ENCODE measurements at places on chromosomes 16 and 17.

- no peak for DNase-seq
These were observed 64.1 kb downstream of the ZFHX3 start for GRCh38 chr16:72983728-72984350.

DNA sequence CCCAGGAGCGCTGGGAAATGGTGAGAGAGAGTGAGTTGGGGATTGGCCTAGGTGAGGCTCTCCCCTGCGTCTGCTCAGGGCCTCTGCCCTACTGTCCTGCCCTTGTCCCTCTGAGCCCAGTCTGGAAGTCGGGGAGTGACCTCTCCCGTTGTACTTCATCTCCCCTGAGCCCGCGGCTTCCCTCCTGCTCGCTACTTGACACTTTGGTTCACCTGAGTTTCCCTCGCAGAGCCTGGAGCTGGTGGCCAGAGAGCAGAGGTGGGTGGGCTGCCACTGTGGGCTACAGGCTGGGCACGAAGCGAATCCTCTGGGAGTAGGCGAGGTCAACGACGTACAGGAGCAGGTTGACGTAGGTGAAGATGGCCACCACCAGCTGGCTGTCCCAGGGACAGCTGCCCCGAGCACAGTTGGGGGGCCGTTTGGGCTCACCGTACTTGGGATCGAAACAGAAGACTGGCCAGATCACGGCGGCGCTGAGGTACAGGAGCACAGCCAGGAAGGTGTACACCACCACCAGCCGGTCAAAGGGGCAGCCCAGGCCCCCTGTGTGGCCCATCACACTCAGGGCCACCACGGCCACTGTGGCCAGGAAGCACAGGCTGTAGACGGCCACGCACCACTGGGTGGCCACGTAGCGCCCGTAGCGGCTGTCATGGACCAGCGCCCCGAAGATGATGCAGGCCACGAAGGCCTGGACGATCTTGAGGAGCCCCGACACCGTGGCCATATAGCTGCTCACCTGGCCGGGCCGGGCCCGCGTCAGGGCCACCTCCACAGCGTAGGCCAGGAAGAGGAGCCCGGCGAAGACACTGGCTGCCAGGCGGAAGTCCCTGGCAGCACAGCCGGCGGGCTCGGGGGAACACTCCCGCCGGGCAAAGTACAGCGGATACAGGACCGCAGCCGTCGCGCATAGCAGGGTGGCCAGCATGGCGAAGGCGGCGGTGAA, 3.7 kb upstream of the PYCR1 start:
- DNase-seq, result no peak

GRCh38 chr17:35749560-35750412, 3.3 kb downstream of the GAS2L2 start:
- no peak for DNase-seq

DNA sequence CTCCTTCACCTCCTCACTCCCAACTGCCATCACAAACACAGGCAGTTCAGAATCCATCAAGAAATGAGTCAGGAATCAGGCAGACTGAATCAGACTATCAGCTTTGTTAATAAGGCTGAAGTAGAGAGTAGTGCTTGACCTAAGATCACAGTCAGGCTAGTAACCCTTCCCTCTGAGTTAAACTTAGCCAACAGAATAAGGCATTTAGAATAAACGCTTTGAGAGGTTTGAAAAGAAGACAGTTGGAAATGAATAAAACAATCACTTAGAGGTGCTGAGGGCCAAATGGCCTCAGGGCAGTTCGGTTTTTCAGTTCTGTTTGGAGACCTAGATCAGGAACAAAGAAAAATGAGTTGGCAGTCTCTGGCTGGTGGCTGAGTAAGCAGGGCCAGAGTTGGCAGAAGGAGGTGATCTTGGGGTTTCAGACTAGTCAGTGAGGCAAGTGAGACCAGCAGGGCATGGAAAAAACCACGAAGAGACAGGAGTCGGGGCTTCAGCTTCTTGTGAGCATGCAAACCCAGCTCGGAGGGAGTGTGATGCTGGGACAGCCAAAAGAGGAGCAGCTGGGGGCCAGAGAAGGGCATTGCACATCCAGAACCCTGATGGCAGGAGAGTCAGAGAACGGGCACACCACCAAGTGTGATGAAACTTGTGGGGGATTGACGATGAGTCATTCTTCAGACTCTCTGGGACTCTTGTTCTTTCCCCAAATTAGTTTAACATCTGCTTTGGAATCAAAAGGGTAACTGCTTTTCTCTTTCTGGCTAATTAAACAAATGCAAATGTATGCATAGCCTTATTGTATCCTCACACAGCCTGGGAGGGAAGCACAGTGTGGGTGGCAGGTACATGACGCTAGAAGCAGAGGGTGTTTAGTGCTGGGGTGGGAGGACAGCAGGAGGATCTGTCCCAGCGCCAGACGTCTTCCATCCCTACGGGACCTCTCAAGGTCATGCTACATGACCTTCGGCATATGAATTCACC, 54.8 kb downstream of the SPECC1 start:
- DNase-seq, result peak; percentile 70

DNA sequence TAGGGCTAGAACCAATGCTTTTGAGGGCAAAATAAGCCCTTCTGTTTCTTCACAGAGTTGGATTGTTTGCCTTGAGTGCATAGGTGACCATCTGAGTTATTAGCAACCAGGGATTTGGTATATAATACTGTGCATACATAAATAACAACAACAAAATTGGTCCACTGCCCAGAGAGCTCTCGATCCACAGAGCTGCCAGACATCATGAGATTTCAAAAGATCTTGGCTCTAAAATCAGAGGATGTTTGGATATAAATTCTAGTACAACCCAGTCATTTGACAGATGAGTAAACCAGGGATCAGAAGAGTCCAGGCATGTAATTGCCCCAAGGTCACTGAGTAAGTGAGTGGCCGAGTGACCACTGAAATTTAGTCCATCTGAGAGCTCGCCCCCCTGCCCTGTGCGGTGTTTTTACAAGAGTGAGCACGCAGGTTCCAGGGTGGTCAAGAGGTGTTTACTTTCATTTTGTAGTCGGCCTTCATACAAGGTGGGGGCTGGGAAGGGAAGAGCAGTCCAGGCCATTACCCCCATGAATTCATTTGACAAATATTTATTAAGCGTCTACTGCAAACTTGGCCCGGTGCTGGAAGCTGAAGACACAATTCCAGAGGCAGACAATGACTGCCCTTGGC, 1.8 kb upstream of the MT2A start:
- no peak for DNase-seq

DNA sequence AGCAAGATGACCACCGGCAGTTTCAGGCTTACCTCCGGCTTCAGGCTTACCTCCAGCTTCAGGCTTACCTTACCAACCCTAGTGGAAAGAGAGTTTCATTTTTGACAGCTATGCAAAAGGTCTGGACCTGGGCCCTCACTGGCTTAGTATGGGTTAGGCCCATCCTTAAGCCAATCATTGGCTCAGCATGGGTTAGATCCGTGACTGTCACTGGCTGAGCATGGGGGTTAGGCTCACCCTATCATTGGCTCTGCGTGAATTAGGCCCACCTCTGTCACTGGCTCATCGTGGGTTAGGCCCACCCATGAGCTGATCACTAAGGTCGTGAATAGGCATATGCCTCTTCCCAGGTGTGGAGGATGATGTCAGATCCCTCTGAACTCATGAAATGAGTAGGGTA, 8.1 kb downstream of the NDE1 start:
- no peak for DNase-seq

GRCh38 chr16:1812732-1813163, 13.9 kb downstream of the HAGH start:
- no peak for DNase-seq

All from H54 (cell line).